Activated CD8-positive, alpha-beta memory T cell treated with anti-CD3 and anti-CD28 coated beads for 1 hour (primary cell): ENCODE measurements at places on chromosomes 3 and 15.

- DNase-seq: no peak
These were observed 134.1 kb upstream of the COL8A1 start for GRCh38 chr3:99504258-99504657.

- DNase-seq: no peak
These were observed 104.6 kb downstream of the ZIC1 start for GRCh38 chr3:147513785-147514184.

GRCh38 chr3:182606905-182607504 lies 186.3 kb upstream of the ATP11B start:
- DNase-seq: no peak

DNA sequence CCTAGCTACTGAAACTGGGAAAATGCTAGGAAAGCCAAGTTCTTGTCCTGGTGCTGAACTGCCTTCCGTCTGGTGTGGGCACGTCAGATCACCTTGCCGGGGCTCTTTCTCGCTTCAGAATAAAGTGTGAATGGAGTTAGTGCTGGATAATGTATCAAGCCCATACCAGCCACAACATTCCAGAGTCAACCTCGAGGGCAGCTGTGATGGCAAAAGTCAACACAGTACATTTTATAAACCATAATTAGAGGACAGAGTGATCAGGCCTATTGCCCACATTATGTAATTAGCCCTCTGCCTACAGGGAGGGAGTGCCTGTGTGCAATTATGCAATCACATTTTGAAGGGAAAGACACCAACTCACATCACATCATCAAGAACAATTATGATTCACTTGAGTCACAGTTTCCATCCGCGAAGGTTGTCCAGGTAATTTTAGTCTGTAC lies 165.2 kb downstream of the RORA start:
- DNase-seq: no peak

DNA sequence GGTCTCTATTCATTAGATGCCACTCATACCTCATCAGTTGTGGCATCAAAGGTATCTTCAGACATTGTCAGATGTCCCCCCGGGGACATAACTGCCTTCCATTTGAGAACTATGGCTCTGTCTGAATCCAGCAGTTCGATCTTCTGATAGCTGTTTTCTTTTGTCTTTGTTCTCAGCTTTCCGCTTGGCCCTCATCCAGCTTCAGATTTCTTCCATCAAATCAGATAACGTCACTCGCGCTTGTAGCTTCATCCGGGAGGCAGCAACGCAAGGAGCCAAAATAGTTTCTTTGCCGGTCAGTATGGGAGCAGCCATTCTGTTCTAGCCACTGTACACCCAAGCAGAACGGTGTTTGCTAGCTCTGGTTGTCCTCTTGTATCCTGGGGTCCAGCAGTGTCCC lies 4.4 kb downstream of the NIT2 start:
- DNase-seq: no peak

DNA sequence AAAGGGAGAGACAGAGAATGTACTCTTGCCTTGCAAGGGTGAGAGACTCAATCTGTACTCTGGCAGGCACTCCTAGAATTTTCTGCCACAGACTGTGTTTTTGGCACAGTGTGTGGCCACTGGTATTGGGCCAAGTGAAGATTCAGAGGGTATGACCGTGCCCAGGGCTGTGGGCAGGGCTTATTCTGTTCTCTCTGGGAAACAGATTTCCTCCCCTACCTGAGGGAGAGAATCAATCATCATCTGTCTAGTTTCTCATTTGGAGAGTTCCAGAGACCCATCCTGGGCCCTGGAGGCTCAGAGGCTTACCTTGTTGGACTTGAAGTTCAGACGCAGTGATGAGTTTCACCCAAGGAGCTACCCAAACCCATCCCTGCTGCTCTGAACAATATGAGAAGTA lies 28.2 kb downstream of the CSTA start:
- no peak for DNase-seq

- DNase-seq: no peak
These were observed 372.6 kb downstream of the NR2F2 start for GRCh38 chr15:96703091-96703490.

DNA sequence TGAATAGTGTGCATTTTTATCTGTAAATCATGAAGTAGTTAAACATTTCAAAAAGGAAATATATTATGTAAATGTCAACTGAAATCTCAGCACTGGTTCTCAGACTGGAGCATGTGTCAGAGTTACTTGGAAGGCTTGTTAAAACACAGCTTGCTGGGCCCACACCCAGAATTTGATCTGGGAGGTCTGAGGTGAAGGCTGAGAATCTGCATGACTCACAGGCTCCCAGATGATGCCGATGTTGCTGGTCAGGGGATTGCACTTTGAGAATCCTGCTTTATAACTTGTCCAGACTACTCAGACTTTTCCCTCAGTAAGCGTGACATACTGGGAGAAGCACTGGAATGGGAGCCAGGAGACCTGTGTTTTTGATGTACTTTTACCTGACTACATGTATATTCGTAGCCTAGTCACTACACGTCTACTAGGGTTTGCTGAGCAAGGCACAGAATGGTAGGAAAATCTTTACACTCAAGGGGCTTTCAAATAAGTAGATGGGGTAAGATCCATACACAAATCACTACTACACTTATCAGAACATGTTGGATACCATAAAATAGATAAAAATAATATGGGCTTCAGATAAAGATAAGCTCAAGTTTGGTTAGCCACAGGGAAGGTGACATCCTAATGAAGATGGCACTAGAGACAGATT lies 77.1 kb upstream of the MEX3B start:
- no peak for DNase-seq
